ENCODE measurements at places on chromosomes 6 and 20.

GRCh38 chr6:90701146-90701781, 114.4 kb upstream of the MAP3K7 start:
- DNase-seq, result no peak

DNA sequence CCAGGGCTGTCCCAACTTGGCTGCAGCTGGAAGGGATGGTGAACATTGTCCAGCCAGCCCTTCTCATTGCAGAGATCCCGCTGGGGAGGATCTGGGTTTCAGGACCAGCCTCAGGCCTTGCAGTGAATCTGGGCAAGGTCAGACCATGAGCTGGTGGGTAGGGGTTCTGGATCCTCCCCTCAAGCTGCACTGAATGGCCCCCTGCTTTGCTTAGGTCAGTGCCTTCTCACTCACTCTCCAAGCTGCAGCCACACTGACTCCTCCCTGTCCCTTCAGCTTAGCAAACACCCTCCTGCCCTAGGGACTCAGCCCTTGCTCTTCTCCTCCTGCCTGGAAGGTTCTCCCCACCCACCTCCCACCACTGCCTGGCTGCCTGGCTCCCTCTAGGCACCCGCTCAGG, 95.3 kb upstream of the KCNG1 start:
- no peak for DNase-seq

DNA sequence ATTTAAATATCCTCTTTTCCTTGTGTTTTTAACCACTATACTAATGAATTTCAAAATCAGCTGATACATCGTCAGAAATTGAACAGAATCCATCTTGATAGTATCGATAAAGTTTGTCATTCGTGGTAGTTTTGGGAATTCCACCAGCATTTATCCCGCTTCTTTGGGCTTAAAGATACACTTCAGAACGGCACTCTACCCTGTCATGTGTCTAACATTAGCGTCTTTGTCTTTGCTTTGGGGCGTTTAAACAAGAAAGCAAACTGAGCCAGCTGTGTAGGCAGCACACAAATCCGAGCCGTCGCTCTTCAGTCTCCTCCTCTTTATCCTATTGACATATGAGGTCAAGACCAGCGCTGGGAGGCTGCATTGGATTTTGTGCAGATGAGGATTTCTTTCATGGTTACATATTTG, 27.5 kb upstream of the NHSL1 start:
- no peak for DNase-seq

- no peak for DNase-seq
Observed at GRCh38 chr6:143232849-143233248, 172.2 kb downstream of the AIG1 start.

DNA sequence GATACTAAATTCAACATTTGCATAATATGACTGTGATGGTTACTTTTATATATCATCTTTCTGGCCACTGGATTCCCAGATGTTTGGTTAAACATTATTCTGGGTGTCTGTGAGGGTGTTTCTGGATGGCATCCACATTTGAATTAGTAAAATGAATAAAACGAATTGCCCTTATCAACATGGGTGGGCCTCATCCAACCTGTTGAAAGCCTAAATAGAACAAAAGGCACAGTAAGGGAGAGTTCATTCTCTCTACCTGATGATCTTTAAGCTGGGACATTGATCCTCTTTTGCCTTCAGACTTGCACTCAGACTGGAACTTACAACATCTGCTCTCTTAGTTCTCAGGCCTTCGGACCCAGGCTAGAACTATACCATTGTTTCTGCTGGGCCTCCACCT, 57.6 kb downstream of the CD24 start:
- no peak for DNase-seq

DNA sequence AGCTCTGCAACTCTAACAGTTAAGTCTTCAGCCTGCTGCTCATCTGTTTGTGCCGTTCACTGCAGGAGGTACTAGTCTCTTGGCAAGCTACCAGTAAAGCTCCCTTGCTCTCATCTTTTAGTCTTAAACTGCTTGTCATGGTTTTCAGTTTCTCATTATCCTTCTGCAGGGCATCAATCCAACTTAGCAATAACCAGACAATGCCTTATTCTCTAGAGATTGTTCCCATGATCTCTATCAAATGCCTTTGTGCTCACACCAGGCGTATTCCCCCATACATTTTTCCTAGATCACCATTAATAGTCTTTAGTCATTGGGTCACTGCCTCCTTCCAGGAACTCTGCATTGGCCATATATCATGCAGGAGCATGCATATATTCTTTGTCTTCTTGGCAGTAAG, 171.3 kb downstream of the GRM1 start:
- no peak for DNase-seq

- no peak for DNase-seq
Observed at GRCh38 chr6:21100991-21101390, 492.6 kb upstream of the SOX4 start.

GRCh38 chr20:35020108-35020928, 64.7 kb downstream of the MYH7B start:
- no peak for DNase-seq

GRCh38 chr20:59780494-59781185, 152.8 kb downstream of the SYCP2 start:
- no peak for DNase-seq

GRCh38 chr6:89706121-89706520, 67.6 kb upstream of the LYRM2 start:
- DNase-seq, result no peak

- DNase-seq, result no peak
Observed at GRCh38 chr6:131787079-131787478, 20.7 kb upstream of the ENPP1 start.

DNA sequence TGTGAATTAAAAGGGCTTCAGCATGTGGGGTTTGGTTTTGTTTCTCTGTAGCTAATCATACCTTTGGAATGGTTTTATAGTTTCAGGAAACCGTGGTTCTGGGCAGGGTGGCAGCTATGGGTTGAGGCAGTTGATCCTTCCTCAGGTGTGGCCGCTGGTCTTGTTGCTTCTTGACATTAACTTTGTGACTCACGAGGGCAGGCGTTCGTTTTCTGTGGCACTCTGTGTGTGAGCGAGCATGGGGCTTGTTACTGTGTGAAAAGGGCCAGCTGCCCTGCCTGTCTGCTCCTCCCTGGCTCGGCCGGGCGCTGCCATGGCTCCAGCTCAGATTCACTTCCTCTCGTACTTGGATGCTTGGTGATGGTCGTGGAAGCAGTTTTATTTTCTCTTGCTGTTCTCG, 16.2 kb downstream of the DNAJC5 start:
- DNase-seq, result no peak

DNA sequence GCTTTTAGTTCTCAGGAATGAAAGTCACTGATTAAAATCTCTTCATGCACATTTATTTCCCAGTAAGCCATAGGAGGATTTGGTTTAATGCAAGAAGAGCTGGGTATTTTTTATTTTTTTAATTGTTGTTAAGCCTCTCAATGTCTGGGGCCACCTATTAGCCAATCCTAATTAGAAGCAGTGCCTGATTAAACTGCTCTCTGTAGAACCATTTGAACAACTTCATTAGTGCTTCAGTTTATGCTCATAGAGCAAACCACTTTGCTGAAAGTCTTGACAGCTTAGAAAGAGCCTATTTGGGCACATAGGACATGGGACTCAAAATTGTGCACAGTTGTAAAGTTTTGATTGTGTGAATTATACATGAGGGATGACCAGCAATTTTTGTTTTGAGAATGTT, 548.9 kb downstream of the FRK start:
- DNase-seq, result no peak

DNA sequence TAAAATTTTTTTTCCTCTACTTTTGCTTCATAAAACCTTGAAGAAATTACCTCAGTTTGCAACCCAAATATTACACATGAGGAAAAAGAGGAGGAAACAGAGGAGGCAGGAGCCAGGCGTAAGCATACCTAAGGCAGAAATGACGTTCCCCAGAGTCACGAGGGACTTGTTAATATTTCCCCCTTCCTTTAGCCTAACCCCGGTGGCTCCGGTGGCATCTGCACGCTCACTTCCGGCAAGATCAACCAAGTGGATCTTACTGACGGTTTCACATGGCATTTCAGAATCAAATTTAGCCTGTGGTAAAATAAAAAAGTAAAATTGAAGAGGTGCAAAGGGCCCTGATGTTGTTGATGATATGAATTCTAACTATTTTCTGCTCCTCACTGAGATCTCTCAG, 67.4 kb downstream of the KIF16B start:
- no peak for DNase-seq

- no peak for DNase-seq
Observed at GRCh38 chr6:4975506-4975905, 28.3 kb downstream of the RPP40 start.

DNA sequence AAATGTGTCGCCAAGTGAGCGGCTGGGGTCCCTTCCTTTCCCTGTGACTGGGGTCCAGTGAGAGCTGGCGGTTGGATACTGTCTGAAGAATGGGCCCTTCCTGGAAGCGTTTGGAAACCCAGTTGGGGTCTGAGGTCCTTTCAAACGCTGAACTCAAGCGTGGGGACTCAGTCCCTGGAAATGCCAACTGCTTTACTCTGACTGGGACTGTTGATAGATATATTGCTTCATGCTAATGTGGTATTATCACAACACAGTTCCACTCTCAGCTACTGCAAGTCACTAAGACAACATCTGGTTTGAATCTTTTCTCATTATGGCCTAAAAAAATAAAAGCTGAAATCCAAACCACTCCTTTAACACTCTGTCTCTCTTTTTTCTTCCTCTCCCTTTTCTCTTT, 23.7 kb upstream of the PSMF1 start:
- DNase-seq, result no peak

GRCh38 chr20:53656293-53657202, 62.9 kb upstream of the ZNF217 start:
- DNase-seq, result no peak

GRCh38 chr20:61061981-61062380, 190.1 kb upstream of the CDH4 start:
- DNase-seq, result no peak

GRCh38 chr6:21321531-21321930, 272.0 kb upstream of the SOX4 start:
- no peak for DNase-seq

DNA sequence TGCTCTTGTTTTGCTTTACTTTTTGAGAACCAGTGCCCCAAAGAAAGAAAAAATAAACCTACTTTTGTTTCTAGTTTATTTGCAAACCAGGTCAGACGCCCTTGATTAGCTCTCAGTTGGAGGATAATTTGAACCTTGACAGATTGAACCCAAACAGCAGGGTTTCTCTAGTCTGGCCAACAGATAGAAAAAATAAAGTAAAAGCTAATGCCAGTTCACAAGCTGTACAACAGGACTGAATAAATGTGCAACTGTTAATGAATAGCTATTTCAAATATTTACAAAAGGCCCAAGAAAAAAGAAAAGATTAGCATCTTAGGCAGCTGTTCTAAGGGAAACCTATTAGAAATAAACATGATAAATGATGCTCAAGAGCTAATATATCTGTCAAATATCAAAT, 331.8 kb downstream of the CDKAL1 start:
- no peak for DNase-seq

GRCh38 chr20:35663516-35664465, 909 bp downstream of the CPNE1 start:
- peak; percentile 31 for DNase-seq

DNA sequence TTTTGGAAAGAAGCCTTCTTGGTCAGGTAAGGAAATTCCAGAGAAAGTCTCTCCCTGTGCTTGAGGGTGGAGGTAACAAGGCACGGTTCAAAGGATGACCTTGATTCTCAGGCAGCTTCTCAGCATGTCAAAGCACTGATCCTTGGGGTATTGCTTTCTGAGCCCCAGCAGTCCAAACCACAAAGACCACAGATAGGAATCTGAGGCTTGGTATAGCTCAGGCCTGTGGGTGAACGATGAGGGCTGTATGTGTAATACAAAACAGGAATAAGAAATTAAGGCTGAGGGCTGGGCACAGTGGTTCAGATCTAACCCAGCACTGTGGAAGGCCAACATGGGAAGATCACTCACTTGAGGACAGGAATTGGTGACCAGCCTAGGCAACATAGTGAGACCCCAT, 70.2 kb upstream of the SLC22A1 start:
- DNase-seq, result no peak

- DNase-seq, result no peak
Observed at GRCh38 chr6:43278524-43279078, 19.5 kb upstream of the SLC22A7 start.

DNA sequence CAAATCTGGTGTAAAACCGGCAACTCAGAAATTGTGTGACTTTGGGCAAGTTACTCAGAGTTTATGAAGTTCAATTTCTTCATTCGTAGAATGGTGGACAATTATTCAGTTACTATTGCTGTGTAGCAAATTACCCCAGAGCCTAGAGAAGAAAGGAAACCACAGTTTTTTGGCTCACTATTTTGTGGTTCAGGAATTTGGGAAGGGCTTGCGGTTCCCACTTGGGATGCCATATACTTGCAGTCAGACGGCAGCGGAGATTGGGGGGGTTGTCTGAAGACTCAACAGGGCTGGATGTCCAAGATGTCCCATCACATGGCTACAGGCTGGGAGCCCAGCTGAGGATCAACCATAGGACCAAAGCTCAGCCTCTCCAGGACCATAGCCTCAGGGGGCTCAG, 108.1 kb downstream of the PCSK2 start:
- DNase-seq, result no peak

- DNase-seq, result no peak
Observed at GRCh38 chr6:3561725-3562124, 104.9 kb upstream of the SLC22A23 start.

- no peak for DNase-seq
Observed at GRCh38 chr6:122829456-122829855, 40.4 kb downstream of the SMPDL3A start.

DNA sequence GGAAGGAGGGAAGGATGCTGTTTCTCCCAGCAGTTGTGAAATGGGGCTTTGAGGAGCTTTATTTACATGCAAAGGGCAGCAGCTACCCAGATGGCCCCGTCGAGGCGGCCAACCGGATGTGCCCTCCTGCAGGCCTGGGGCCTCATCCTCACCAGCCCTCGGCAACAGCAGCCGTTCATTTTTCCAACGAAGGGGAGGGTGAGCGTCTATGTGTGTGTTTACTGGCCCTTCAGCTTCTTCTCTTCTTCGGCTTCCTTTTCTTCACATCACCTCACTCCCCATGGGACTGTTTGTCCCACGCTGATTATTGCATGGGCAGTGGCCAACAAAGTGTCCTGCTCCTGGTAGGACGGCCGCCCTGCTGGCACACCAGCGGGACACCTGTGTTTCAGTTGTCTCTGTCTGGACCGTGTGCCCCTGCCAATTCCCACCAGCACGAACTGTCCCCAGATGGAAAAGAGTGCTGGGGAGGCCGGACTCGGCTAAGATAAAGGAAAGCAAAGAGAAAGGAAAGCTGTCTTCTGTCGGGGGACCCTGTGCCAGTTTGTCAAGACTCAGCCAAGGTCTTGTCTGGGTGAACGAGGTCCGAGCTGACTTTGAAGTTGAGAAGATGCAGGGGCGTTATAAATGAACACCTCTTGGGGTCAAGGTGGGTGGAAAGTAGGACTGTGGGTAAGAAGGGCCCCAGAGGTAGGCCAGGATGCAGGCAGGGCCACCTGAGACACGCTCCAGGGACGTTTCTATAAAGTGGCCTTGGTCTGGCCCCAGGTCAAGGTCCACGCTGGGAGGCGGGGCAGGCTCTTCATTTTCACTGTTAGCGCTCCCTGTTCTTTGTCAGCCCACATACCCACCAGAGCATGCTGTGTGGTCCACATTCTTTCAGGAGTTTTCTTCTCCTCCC, 57.0 kb downstream of the FAM50B start:
- no peak for DNase-seq

- no peak for DNase-seq
Observed at GRCh38 chr6:24979176-24979575, 43.4 kb upstream of the RIPOR2 start.

- no peak for DNase-seq
Observed at GRCh38 chr6:104771258-104771832, 88.4 kb downstream of the HACE1 start.

GRCh38 chr6:34459899-34460593, 5.8 kb upstream of the PACSIN1 start:
- DNase-seq, result no peak
